ENCODE measurements at places on chromosomes 2 and 18. TPM values are rescaled to one million over a fixed set of nuclear protein-coding genes. Genes with fewer than 3 reads are reported as not detected.

KIF1A gene
- polyA plus RNA-seq, result 0.22 TPM

COL4A3 gene
- polyA plus RNA-seq, result 0.70 TPM

FBXO36 gene
- 6.5 TPM for polyA plus RNA-seq

PLGLB2 gene
- 0.51 TPM for polyA plus RNA-seq

RGPD3 gene
- polyA plus RNA-seq, result 0.08 TPM

SCN7A gene
- polyA plus RNA-seq, result not detected

AGXT gene
- not detected for polyA plus RNA-seq

C2orf92 gene
- 1.3 TPM for polyA plus RNA-seq

STK39 gene
- polyA plus RNA-seq, result 2.5 TPM

GALNT5 gene
- 76.5 TPM for polyA plus RNA-seq

GCG gene
- polyA plus RNA-seq, result not detected

SH3RF3 gene
- polyA plus RNA-seq, result 2.1 TPM

SERPINB4 gene
- not detected for polyA plus RNA-seq

CIB4 gene
- not detected for polyA plus RNA-seq

ZDBF2 gene
- polyA plus RNA-seq, result 2.5 TPM

MBD1 gene
- 33.1 TPM for polyA plus RNA-seq

CTAGE1 gene
- polyA plus RNA-seq, result 0.06 TPM

ZCCHC2 gene
- 0.81 TPM for polyA plus RNA-seq

CLIP4 gene
- polyA plus RNA-seq, result 33.3 TPM

EVX2 gene
- not detected for polyA plus RNA-seq

SEPTIN10 gene
- 142 TPM for polyA plus RNA-seq

FTCDNL1 gene
- polyA plus RNA-seq, result 1.9 TPM

CAVIN2 gene
- 6.1 TPM for polyA plus RNA-seq

MAP2 gene
- 1.1 TPM for polyA plus RNA-seq

RASGRP3 gene
- 0.18 TPM for polyA plus RNA-seq

WIPF1 gene
- 47.8 TPM for polyA plus RNA-seq

RTP5 gene
- polyA plus RNA-seq, result not detected

COL6A3 gene
- polyA plus RNA-seq, result 350 TPM

AQP12A gene
- polyA plus RNA-seq, result not detected
